ENCODE measurements at places on chromosomes 3 and 15.

DNA sequence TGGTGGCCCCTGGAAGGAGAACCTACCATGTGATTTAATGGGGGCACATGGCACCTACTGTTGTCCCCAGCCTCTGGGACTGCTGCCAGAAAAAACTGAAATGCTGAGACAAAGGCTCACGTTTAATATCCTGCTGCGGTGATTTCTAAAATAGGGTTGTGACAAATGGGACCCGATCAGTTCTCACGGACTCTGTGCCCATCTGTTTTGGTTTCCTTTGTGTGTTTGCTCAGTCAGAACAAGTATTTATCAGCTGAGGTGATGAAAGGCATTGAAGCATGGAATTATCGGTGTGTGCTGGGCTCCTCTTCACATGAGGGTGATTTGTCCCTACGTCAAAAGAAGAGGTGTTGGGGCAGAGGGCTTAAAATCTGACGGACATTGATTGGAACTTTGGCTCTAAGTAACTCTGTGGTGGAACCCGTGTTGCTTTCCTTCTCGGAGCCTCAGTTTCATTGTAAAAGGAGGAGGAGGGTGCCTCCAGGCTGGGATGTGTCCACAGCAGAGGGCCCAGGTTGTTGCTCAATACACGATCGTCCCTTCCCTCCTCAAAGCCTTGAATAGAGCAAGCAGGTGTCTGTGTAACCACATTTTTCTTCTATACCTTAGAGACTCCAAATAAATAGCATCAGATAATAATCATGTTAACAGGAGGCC is 283.3 kb upstream of the RGMA start:
- DNase-seq: no peak

DNA sequence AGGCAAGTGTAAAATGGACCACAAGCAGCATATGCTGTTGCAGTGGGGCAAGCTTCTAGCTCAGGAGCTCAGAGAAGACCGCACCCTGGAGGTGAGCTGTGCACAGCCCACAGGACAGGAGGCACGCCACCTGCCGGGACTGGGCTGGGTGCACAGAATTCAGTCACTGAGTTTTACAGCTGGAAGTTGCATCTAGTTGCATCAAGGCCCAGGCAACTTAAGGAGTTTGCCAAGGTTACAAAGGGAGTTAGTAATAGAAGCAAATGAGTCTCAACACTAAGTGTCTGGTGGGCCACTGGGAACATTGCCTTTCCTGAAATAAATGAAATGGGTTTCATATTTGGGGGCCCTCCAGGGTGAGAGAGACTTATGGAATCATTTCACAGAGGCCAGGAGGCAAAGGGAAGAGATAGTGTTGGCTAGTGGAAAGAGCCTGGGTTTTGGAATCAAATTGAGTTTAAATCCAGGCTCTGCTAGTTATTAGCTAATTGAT is 36.0 kb upstream of the TIMP4 start:
- no peak for DNase-seq

GRCh38 chr15:101127506-101128076 is 124.3 kb downstream of the CHSY1 start:
- DNase-seq: peak; percentile 33

GRCh38 chr3:56131974-56132590 is 336.2 kb downstream of the ERC2 start:
- DNase-seq: no peak

- no peak for DNase-seq
Measured at GRCh38 chr3:117881210-117881609, 1153.4 kb downstream of the IGSF11 start.

DNA sequence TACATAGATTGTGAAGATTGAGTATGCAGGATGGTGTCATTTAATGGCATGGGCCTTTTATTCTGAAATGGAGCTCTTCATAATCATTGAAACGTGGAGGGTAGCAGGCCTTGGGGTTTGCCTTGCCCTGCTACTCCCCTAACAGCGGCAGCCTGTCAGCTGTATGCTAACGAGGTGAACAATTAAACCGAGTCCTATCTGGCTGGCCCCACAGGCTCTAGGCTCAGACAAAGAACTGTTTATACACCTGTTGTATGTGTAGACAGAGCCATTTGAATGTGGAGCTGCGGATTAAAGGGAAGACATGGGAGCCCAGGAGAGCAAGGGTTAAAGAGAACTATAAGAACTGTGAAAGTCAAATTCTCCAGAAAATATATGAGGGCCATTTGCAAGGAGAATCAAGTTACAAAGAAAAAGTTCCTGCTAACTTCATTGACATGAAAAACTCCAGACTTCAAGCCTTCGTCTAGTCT is 116.7 kb upstream of the CGNL1 start:
- DNase-seq: no peak

DNA sequence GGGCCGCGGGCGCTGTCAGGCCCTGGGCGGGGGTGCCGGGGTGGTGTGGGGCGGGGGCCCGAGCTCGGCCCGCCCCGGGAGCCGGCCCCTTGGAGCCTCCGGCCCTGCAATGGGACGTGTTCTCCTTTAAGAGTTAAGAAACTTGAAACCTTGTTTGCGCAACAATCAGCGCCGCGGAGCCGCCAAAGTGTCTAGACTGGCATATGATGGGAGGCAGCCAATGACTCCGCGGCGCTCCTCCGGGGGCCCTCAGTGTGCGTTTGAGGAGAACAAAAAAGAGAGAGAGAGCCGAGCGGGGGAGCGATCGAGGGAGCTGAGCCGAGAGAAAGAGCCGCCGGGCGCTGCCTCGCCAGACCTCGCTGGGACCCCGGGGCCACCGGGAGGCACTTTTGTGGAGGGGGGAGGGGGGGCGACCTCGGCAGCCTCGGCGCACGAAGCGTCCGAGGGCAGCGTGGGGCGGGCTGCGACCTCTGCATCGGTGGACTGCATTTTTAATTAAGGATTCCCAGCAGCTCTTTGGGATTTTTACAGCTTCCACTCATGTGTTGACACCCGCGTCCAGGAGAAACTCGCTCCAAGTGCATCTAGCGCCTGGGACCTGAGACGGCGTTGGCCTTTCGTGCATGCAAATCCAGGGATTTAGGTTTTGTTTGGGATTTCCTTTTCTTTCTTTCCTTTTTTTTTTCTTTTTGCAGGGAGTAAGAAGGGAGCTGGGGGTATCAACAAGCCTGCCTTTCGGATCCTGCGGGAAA is at the start of gene SMAD6:
TSS of gene SMAD6 (plus strand) at position 202 of the 752 bp plus-strand sequence. CDS start 1,023 bp downstream, outside the sequence.
- peak; percentile 45 for DNase-seq

DNA sequence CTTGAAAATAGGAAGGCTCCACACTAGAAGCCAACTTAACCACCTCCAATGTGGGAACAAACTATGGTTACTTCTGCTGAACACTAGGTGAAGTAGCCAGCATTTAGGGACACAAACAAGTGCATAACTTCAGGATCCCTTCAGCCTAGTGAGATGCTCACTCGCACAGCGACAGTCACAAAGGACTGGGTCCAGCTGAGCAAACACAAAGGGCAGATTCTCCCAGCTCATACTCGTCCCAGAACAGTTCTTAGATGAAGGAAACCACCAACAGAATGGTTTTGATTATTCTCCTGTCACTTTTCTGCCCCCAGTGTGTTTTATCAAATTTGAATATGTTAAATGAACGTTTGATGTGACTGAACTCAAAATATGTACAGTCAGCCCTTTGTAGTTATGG is 201.6 kb downstream of the KCNAB1 start:
- no peak for DNase-seq

- DNase-seq: no peak
Measured at GRCh38 chr15:43256341-43256740, 10.4 kb downstream of the TGM5 start.

GRCh38 chr3:116247605-116248004 is 197.7 kb downstream of the LSAMP start:
- no peak for DNase-seq

DNA sequence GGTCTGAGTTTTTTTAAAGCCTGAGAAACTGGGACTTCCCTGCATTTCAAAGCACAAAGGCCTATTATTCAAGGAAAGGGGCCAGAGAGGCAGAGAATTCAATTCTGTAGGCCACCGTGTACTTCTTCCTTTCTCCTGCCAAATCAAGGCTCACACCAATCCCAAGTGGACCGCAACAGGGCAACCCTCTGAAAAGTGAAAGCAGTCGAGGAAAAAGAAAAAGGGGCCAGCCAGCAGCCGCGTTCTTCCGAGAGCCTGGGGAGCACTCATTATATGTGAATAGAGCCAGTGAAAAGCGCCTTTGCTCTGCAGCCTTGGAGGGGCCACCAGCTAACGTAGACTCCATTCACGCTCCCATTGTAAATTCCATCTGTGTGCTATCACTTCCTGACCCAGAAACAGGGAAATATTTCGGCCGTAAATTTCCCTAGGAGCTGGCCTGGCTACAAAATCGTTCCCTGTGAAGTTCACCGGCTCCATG is 45.9 kb upstream of the THUMPD3 start:
- no peak for DNase-seq

GRCh38 chr3:189778340-189778950 is 147.3 kb downstream of the TP63 start:
- no peak for DNase-seq

- no peak for DNase-seq
Measured at GRCh38 chr3:127439621-127440020, 150.9 kb downstream of the TPRA1 start.

- no peak for DNase-seq
Measured at GRCh38 chr15:96390986-96391385, 60.5 kb downstream of the NR2F2 start.

- no peak for DNase-seq
Measured at GRCh38 chr3:56935811-56936210, 124.7 kb upstream of the SPATA12 start.

DNA sequence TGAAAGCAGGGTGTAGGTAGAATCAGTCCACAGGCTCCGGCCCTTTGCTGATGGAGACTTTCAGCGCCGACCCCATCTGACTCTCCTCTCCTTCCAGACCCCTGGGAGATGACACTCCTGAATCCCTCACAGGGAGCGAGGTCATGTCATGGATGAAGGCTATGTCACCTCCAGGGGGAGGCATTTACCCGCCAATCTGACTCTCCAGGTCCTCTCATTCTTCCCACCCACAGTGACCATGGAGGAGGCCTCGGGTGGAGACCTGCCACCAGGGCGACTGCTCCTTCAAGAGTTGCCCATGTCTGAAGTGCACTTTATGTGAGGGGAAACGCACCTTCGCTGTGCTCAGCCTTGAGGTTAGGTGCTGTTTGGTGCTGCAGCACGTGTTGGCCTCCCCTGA is 112.7 kb downstream of the KLF13 start:
- DNase-seq: no peak

- no peak for DNase-seq
Measured at GRCh38 chr3:130929804-130930203, 35.9 kb downstream of the ATP2C1 start.

- peak; percentile 7 for DNase-seq
Measured at GRCh38 chr15:64597477-64597822, 137.1 kb downstream of the ZNF609 start.

DNA sequence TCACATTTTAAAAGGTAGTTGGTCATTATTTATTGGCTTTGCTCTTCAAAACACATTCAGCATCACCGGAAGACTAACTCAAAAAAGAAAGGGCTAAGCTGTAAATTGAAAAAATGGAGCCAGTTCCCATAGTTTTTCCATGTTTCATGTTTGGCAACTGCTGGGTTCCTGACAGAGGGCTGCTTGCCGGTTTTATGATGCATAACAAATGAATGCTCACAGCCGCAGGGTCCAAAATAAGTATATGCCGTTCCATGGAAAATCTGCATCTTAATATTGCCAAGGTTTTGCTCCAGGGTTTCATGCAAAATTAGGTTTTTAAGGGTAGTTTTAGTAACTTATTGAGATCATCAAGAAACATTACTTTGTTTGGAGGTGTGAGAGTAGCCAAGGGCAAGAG is 15.8 kb downstream of the SLC12A1 start:
- DNase-seq: no peak

DNA sequence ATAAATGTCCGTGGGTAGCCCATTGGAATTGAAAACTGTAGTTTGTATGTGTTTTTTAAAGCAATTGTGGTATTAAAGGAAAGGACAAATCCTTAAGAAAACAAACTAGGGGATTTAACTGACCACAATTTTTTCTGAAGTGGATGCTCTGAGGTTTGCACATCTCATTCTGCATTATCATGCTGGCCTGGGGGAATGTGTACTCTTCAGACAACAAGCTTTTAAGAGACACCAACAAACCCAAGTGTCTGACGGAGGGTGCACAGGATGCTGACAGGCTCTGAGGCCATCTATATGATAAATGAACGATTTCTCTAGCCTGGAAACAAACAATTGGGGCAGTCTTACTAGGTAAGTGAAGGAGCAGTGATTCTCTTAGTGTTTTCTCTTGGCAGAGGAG is 9.1 kb downstream of the LINS1 start:
- no peak for DNase-seq

- DNase-seq: no peak
Measured at GRCh38 chr3:45972534-45973402, 22.9 kb downstream of the FYCO1 start.

DNA sequence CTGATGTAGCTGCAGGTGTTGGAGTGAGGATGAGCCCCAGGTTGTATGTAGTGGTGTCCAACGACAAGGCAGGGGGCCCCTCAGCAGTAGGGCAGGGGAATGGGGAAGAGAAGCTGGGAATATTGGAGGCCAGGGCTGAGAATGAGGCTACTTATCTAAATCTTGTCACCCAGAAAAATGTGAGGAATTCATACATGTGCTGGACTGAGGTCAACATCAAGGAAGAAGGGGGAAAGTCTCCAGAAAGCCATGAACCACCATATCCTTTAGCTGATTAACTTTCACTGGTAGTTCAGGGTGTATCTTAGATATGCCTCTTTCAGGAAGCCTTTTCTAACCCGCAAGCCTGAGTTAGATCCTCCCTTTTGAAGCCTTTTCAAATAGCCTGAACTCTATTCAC is 22.6 kb upstream of the FSTL1 start:
- DNase-seq: no peak

- DNase-seq: no peak
Measured at GRCh38 chr3:176988795-176989194, 208.5 kb downstream of the TBL1XR1 start.

- DNase-seq: no peak
Measured at GRCh38 chr3:111165411-111165810, 93.8 kb downstream of the NECTIN3 start.

All from stimulated activated naive CD4-positive, alpha-beta T cell (primary cell).